NCI-H226 (cell line): ENCODE measurements at places on chromosomes 3 and 15.

GRCh38 chr15:81098861-81099651 is 35.0 kb upstream of the CFAP161 start:
- peak; percentile 87 for DNase-seq

GRCh38 chr3:129439226-129439816 is 427 bp downstream of the MBD4 start:
- no peak for DNase-seq

DNA sequence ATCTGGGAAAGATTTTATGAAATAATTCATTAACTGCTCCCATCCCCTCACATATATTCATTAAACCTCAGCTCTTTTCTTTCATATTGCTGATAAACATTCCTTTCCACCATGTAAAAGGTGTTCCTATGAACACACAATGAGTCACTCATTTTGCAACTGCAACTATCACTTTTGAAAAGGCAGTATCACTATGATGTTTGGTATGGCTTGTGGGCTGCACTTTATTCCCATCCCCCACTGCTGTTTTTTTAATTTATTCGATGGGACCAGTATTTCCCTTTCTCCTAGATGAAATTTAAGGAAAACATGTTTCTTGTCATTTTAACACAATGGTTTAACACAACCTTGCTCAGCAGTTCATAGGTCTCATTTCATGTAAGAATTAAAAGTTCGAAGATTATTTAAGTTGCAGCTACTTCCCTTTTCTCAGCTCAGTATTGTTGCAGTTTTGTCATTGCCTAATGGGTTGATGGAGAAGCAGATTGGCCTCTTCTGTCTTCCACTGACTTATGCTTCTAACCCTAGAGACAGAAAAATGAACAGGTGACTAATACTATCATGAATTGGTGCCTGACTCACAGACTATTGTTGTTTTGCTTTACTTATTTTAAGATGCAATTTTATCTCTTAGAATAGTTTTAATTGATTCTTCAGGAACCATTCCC is 280.3 kb downstream of the ZPLD1 start:
- DNase-seq, result peak; percentile 75

DNA sequence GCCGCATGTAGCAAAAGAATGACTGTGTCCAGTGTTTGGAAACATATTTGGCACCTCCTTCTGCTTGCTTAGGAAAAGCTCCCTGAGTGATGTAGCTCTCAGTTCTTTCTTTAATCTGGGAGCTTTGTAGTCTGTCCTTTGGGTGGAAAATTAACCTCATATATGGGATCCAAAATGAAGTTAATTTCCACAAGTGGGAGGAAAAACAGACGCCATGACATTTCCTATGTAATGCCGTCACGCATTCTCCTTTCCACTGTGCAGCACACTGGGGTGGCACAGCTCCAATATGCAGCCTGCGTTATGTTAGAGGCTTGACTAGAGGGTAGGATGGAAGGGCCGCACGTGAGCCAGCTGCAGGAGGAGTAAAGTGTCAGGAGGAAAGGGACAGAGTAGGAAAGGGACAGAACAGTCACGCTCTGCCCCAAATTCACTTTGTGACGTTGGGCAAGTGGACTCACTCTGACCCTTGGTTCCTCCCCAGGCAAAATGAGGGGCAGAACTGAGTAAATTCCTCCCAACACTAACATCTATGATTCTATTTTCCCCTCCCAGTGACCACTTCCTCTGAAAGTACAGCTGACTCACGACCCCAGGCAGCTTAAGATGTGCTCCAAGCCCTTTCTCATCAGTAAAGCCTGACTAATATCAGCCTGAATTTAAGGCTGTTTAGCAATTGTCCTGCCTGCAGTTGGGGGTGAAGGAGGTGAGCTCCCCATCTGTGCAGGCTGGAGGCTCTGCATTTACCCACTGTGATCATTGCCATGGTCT is 176.5 kb upstream of the PFN2 start:
- DNase-seq, result peak; percentile 90

DNA sequence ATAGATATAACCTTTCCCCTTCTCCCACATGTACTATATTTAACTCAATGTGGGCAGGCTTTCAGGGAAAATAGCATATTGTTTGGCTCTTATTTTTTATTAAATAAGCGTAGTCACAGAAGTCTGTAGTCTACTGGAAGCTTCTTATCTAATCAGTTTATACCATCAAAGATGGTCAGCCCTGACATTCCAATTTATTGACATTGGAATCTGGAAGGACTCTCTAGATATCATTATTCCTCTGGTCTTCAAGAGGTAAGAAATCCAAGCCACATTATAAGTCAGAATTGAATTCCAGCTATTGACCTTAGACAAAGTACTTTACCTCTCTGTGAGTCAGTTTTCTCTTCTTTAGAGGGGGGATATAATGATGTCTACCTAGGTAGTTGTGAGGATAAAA is 38.5 kb upstream of the SCAANT1 start:
- no peak for DNase-seq

- no peak for DNase-seq
Observed at GRCh38 chr3:16759227-16759903, 125.4 kb upstream of the PLCL2 start.

DNA sequence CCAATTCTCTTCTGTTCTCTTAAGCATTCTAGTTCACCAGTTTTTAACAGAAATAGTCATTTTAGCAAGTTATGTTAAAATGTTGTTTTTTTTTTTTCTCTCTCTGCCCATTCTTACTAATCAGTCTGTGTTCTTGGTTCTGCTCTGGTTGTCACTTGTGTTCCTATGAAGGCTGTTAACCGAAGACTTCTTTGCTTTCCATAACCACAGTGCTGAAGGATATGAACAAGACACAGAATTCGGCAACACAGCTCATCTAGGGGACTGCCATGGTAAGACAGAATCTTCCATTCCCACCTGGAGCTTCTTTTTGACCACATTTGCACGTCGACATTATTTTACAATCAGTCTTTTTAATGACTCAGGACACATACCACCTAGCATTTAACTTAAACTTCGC is 49.1 kb downstream of the SEMA6D start:
- no peak for DNase-seq

DNA sequence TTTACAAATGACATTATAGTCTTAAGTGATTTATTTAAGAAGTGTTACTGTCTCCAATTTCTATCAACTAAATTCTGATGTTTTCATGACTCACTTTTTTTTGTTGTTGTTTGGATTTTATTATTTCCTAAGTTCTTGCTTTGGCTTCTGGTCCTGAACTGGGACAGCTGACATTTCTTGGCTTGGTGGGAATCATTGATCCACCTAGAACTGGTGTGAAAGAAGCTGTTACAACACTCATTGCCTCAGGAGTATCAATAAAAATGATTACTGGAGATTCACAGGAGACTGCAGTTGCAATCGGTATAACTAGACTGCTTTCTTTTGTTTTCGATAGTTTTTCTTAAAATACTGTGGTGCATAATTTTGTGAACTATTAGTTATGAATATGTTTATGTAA is 47.5 kb downstream of the ASTE1 start:
- DNase-seq, result no peak

DNA sequence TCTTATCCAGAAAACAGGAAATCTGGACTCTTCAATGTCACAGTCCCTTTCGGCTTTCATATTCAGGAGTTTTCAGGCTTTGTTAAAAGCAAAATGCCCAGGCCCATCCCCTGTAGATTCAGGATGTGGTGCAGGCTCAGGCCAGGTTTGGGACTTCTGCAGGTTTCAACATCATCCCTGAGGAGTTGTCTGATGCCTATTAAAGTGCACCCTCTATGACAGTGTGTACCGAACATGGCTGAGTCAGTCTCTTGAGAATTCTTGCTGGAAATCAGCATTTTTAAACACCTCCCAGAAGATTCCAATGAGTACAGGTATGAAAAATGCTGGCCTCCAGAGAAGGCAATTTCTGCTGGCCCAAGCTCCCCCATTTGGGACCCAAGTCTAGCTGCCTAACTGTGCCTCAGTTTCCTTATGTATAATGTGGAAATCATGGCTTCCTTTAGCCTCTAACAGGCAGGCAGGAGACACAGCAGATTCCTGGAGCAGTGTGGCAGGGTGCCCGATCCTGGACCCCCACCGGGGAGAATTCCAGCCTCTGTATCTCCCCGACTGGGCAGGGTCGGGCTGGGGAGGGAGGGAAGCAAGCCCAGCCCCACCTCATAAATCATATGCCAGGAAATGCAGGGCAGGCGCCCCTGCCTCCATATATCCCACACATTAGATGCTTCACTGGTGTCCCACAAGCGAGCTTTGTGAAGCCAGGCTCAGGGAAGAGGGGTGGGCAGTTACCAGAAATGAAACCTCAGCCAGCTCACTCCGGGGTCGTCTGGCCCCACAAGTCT is 44.4 kb upstream of the SLC6A11 start:
- DNase-seq, result no peak

DNA sequence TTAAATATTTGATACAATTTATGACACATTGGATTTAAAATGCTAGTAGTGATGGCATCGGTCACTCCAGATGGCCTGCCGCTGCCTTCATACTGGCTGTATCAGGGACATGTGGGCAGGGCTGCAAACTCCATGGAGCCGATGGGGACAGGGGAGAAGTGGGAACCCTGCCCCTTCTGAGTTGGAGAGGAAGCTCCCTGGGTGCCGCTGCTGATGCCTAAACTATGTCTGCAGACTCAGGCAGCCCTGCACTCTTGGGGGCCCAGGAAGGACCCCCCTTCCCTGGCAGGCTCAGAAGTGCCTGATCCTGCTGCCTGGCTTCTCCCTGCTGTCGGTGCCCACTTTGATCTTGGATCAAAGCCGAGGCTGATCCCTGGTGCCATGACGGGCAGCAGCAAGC is 1522.1 kb downstream of the OTOL1 start:
- DNase-seq, result no peak

- no peak for DNase-seq
Observed at GRCh38 chr3:64223791-64224745, 1.2 kb downstream of the PRICKLE2 start.

- DNase-seq, result no peak
Observed at GRCh38 chr3:84724877-84725276, 233.9 kb upstream of the CADM2 start.

DNA sequence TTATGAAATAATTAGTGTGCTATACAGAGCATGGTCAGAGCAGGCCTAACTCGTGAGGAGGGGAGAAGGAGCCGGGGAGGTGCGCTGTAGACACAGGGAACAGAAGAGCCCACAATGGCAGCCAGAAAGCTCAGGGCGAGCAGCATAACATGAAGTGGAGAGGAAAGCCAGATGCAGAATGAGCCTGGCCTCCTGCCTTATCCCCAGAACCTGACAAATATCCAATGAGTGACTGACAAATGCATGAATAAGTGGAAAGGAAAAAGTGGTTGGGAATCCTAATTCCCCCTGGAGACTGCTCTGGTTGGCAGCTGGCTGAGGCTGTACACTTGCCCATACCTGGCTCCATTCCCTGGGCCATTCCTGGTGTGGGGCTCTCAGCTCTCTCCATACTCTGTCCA is 9.2 kb upstream of the MST1R start:
- no peak for DNase-seq

DNA sequence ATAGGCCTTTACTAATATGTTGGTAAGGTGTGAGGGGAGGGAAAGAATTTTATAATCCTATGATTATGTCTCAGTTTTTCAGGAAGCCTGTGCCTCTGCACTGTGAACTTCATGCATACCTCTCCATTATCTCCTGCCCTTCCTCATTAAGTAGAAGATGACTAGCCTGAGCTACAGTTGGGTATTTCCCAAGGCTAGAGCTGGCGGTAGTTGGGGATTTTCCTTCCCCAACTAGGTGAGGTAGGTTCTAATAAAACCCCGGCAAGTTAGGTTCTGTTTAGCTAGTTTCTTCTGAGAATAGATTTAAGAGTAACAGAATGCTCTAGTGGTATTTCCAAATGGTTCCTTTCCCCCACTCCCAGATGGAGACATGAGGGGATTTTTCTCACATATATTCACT is 414.5 kb downstream of the GRM7 start:
- no peak for DNase-seq

DNA sequence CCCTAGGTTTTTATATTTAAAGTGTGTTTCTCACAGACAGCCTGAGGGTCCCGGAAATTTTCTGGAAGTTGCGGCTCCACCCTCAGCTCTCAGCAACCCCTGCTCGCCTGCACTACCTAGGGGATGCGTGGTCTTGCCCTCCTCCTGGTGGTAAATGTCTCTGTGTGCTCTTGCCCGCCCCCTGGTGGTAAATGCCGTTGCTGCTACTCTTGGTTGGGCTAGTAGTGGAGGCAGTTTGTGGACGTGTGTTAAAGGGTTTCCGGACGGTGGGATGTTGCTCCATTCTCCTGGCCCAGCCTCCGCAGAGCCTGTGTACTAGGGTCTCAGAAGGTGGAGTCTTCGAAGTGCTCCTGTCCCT is 27.4 kb downstream of the STOML1 start:
- peak; percentile 77 for DNase-seq

- no peak for DNase-seq
Observed at GRCh38 chr3:41508063-41508696, 308.9 kb downstream of the CTNNB1 start.

DNA sequence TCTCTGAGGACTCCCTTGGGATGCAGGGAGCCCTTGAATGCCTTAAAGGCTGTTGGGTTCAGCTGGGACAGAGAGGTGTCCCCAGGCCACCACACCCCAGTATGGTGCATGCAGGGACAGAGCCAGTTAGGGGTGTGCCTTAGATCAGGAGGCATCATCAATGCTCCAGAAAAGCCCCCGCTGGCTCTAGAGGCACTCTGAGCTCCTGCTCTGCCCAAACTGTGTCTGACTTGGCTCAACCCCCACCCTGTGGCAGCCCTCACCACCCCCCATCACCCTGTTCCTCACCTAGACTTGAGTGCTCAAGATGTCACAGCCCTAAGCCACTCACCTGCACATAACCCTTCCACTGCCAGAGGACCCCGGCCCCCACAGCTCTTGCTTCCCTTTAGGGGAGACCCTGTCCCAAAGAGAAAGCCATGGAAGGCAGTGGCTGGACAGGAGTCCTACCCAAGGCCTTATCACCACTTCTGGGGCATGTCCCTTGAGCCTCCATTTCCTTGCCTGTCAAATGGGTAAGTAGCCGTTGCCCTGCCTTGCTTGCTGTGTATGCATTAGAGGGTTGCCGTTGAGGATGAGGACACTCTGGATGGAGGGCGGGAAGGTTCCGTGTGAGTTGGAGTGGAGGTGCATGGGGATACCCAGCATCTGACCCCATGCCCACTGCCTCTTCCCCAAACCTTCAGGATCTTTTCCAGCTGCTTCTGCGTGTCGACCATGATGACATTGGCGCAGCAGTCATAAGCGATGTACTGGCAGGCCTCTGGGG is 41.4 kb downstream of the ACSBG1 start:
- no peak for DNase-seq

DNA sequence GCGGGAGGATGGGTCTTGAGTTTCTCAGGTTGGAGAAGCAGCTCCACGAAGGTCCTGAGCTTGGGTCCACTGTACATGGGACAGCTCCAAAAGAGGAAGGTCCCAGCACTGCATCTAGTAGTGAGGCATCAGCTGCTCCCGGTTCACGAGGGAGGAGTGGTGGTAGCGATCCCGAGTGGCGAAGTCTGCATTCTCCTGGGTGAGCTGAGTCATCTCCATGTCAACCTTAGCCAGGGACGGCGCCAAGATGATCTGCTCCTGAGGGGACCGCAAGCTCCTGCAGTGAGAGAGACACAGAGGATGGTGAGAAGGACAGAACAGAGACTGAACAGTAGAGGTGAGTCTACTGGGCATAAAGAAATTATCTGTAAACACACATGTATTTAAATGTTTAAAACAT is 28.0 kb upstream of the HEG1 start:
- no peak for DNase-seq

GRCh38 chr15:42955518-42955917 is 34.9 kb upstream of the TTBK2 start:
- peak; percentile 31 for DNase-seq
